NCI-H524 treated with DMSO at 0.1 percent for 48 hours (cell line): ENCODE measurements at places on chromosomes 4 and X.

GRCh38 chrX:37594755-37595382, 23.4 kb downstream of the LANCL3 start:
- DNase-seq = no peak

- no peak for DNase-seq
Observed at GRCh38 chr4:133154725-133155124, 5.6 kb downstream of the PCDH10 start.

DNA sequence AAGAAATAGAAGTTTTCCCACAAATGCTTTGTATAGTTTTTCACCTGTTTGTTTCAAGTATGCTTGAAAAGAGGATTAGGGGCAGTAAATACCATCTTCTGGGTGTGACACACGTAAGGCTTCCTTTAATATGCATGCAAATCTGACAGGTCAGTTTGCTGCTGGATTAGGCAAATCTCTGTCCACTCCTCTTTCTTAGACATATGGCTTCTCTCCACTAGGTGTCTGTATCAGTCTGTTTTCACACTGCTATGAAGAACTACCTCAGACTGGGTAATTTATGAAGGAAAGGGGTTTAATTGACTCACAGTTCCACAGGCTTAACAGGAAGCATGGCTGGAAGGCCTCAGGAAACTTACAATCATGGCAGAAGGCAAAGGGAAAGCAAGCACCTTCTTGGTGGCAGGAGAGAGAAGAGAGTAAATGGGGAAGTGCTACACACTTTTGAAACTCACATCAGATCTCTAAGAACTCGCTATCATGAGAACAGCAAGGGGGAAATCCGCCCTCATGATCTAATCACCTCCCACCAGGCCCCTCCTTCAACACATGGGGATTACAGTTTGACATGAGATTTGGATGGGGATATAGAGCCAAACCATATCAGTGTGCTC, 66.9 kb downstream of the TAB3 start:
- DNase-seq = peak; percentile 57

- DNase-seq = no peak
Observed at GRCh38 chrX:97030947-97031346, 147.2 kb downstream of the RPA4 start.

GRCh38 chr4:86924811-86925210, 10.0 kb upstream of the AFF1 start:
- DNase-seq = no peak

DNA sequence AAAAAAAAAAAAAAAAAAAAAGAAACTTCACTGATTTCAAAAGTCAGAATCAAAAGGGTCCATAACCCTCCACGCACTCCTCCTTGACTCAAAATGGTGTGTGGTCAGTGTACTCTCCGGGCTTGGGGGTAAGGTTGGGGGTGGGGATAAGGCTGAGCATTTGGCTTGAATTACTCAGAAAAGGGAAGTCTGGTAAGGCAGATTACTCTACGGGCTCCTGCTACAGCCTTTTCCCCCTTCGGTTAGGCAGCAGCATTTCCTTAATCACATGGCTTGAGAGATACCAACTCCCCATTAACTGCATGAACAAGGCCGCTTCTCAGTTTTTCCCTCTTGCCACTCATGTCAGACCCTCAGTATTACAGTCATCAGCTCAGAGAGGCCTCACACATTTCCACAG, 135.4 kb upstream of the DUSP21 start:
- no peak for DNase-seq

GRCh38 chrX:13688958-13689740, at the start of gene RAB9A:
TSS of gene RAB9A (plus strand) at chrX:13689128. CDS start at chrX:13708747, 19,619 bp downstream.
- DNase-seq = peak; percentile 31

DNA sequence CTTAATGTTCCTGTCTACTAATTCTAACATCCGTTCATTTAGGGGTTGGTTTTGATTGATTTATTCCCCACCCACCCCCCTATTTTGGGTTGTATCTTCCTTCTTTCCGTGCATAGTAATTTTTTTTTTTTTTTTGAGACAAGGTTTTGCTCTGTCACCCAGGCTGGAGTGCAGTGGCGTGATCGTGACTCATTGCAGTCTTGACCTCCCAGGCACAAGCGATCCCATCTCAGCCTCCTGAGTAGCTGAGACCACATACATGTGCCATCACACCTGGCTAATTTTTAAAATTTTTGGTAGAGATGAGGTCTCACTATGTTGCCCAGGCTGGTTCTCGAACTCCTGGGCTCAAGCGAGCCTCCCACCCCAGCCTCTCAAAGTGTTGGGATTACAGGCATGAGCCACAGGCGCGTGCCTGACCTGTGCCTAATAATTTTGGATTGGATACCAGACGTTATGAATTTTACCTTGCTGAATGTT, 79.9 kb downstream of the ZFX start:
- DNase-seq = no peak

GRCh38 chr4:122806981-122807679, 19.5 kb upstream of the FGF2 start:
- no peak for DNase-seq

- DNase-seq = no peak
Observed at GRCh38 chr4:147396105-147396504, 84.8 kb upstream of the EDNRA start.
